Foreskin fibroblast (primary cell): ENCODE measurements at places on chromosomes 11 and 22.

- DNase-seq, result no peak
These were observed 42.7 kb downstream of the LGR4 start for GRCh38 chr11:27429761-27430393.

DNA sequence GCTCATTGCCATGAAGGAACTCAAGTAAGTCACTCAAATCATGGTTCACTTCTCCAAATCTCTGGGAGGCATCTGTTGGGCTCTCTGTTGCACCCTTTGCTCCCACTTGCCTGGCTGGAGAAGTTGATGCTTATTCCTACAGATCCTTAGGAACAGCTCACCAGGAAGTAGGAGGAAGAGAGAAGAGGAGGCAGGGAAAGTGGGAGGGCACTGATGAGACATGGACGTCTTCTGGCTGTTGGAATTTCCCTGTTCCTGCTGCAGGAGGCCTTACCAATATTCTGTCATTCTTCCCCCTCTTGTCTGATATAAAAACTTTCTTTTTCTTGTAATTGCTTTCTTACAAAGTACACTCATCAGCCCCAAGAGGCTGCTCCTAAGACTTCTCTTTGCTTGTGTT lies 13.6 kb downstream of the POLR2F start:
- no peak for DNase-seq

- DNase-seq, result no peak
These were observed 5.4 kb downstream of the SCGB1C1 start for GRCh38 chr11:198236-198806.

DNA sequence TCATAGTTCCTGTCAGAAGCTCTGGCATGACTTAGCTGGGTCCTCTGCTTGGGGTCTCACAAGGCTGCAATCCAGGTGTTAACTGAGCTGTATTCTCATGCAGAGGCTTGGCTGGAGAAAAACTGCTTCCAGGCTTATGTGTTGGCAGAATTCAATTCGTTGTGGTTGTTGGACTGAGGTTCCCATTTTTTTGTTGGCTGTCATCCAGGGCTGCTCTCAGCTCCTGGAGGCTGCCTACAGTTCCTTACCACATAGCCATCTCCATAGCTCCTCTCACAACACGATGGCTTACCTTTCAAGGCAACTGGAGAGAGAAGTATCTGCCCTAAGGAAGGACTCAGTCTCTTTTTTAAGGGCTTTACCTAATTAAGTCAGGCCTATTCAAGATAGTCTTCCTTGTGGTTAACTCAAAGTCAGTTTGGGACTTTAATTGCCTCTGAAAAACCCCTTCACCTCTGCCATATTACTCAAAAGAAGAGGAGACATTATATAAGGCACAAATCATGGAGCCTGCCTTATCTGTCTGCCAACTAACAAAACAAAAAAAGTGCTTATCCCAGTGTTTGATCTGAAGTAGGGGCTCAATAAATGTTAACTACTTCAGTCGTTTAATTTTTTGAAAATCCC lies 35.2 kb downstream of the OR2AG2 start:
- no peak for DNase-seq

DNA sequence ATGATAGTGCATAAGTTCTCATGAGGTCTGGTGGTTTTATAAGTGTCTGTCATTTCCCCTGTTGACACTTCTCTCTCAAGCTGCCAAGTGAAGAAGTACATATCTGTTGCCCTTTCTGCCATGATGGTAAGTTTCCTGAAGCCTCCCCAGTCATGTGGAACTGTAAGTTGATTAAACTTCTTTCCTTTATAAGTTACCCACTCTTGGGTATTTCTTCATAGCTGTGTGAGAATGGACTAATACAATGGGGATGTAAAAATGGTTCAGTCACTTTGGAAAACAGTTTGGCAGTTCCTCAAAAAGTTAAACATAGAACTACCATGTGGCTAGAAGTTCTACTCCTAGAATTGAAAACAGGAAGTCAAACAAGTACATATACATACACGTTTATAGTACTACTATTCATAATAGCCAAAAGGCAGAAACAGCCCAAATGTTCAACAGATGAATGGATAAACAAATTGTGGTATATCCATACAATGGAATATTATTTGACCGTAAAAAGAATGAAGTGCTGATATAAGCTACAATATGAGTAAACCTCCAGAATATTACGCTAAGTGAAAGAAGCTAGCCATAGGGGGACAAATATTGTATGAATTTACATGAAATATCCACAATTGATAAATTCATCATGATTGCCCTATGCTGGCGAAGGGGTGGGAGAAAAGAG lies 16.0 kb upstream of the DKK3 start:
- no peak for DNase-seq
